ENCODE measurements at places on chromosomes 2 and 18.

- no peak for DNase-seq
These were observed 983.6 kb upstream of the ZEB2 start for GRCh38 chr2:145503511-145503910.

DNA sequence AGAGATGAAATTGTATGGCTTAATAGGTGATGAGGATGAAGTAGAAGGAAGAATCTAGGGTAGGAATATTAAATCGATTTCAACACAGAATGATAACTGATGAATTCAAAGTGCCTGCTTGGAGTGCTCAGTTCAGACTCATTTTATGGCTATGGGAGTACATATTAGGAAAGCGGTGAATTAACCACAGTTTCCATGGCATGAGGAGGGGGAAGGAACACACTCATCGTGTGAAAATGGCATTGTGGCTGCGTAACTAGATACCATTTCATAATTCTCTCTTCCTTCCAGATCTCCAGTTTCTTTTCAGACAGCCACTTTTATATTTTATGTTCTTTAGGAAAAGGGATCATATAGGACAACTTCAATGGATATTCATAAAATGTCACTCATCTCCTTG is 232.3 kb upstream of the KCNJ3 start:
- DNase-seq, result no peak

GRCh38 chr2:17857021-17857420 is 21.4 kb upstream of the KCNS3 start:
- DNase-seq, result no peak

GRCh38 chr18:24868311-24868710 is 407.9 kb downstream of the HRH4 start:
- no peak for DNase-seq

- DNase-seq, result no peak
These were observed 27.8 kb downstream of the CTIF start for GRCh38 chr18:48566589-48566988.

Data from cerebellar nuclear complex (tissue), 1 donor.